ENCODE measurements at places on chromosomes 6 and 20.

GRCh38 chr6:95515975-95516374, 61.4 kb upstream of the MANEA start:
- no peak for DNase-seq

GRCh38 chr20:25187220-25187619, 8.3 kb upstream of the ENTPD6 start:
- DNase-seq: no peak

DNA sequence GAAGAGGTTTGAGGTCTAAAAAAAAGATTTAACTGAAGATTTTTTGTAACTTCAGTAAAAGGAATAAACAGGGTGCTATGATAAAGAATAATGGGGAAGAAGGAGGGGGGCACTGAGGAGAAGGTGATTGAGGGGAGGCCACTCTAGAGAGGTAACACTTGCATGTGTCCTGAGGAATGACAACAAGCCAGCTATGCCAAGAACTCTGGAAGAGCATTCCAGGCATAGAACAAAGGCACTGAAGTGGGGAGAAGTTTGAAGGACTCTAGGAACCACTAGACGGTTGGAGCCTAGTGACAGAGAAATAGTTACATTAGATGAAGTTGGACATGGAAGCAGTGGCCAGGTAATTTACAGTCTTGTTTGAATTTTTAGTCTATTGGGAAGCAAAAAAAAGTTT, 10.8 kb upstream of the SF3B5 start:
- DNase-seq: no peak

DNA sequence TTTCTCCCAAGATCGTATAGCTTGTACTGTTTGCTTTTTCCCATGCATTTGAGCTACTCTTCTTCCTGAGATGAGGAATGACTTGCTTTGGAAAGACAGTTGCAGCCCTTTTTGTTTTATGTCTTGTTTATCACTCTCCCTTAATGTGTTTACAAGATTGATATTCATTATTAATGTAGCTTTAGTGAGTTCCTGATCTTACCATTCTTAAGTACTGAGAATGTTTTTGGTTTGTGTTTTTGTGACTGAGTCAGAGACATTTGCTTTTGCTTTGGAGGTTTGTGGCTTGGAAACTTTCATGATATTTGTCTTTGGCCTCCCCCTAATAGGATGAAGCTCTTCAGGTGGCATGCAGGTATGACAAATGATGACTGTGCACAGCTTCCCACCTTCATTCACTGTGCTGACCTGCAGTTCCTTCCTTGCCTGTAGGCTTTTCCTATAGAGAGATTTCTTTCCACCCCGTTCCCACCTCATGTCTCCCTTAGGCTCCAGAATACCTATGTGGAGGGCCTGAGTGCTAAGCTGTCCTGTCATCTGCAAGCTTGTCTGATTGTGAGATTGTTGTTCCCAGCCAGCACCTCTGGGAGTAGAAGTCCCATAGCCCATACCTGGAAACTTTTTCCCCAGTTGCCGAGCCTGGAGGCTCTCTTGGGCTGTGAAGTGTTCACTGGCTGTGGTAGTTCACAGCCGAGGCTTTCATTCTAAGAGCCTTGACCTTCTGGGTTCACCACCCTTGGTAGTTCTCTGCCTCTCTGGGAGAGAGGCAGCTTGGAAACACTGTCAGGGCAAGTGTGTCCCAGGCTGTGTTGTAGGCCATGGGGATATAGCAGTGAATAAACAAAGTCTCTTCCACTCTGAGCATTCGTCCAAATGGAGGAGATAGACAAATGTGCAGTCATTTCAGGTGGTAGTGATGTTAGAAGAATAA, 27.1 kb downstream of the CDS2 start:
- no peak for DNase-seq

GRCh38 chr6:155578251-155578650, 122.6 kb upstream of the NOX3 start:
- no peak for DNase-seq
